Activated naive CD4-positive, alpha-beta T cell treated with anti-CD3 and anti-CD28 coated beads for 36 hours (primary cell): ENCODE measurements at places on chromosomes 5 and 9. TPM values are rescaled to one million over a fixed set of nuclear protein-coding genes. Genes with fewer than 3 reads are reported as not detected.

GRCh38 chr5:95924720-95925377 is 36.8 kb downstream of the ELL2 start:
- H3K4me3 ChIP-seq = no peak overlapping the region
- H3K27me3 ChIP-seq = no peaks in the 10 kb centered on the region
- DNase-seq = no peak
- no peak overlapping the region for H3K27ac ChIP-seq

- no peak overlapping the region for H3K4me3 ChIP-seq
- H3K36me3 ChIP-seq = no peaks in the 10 kb centered on the region
These were observed 346.7 kb upstream of the PTGER4 start for GRCh38 chr5:40332970-40333369.

DNA sequence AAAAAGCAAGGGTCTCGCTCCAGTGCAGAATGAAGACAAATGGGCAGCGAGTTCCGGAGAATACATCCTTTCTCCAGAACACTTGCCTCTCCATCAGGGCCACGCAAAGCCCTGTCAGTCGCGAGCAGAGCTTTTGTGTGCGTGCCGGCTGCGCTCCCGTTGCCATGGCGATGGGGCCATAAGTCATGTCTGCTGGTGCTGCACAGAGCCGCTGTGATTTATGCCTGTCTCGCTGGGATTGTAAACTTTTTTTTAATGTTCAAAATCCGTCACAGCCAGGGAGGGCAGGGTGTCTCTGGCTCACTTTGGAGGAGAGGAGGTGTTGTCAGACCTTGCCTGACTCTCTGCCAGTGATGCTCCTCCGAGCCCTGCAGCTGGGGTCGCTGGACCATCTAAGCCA is 272.7 kb downstream of the TRIM32 start:
- no peak for DNase-seq
- no peak overlapping the region for H3K27ac ChIP-seq
- no peak overlapping the region for H3K4me3 ChIP-seq
- no peaks in the 10 kb centered on the region for H3K4me1 ChIP-seq
- H3K36me3 ChIP-seq = no peaks in the 10 kb centered on the region

- peaks cover 50% of the 10 kb centered on the region for H3K4me1 ChIP-seq
- H3K4me3 ChIP-seq = no peak overlapping the region
- H3K27ac ChIP-seq = no peak overlapping the region
- no peak for DNase-seq
- H3K27me3 ChIP-seq = no peaks in the 10 kb centered on the region
These were observed 98.2 kb downstream of the PCSK5 start for GRCh38 chr9:75988663-75989062.

- no peaks in the 10 kb centered on the region for H3K4me1 ChIP-seq
- H3K27me3 ChIP-seq = no peaks in the 10 kb centered on the region
- H3K27ac ChIP-seq = no peak overlapping the region
- no peak for DNase-seq
These were observed 17.3 kb upstream of the SLC12A7 start for GRCh38 chr5:1128977-1129710.

GRCh38 chr5:6048746-6049145 is 329.6 kb downstream of the MED10 start:
- H3K27me3 ChIP-seq = peaks cover 5% of the 10 kb centered on the region
- H3K4me3 ChIP-seq = no peak overlapping the region
- no peak overlapping the region for H3K27ac ChIP-seq
- DNase-seq = no peak
- H3K4me1 ChIP-seq = no peaks in the 10 kb centered on the region
- H3K36me3 ChIP-seq = peaks cover 2% of the 10 kb centered on the region

DNA sequence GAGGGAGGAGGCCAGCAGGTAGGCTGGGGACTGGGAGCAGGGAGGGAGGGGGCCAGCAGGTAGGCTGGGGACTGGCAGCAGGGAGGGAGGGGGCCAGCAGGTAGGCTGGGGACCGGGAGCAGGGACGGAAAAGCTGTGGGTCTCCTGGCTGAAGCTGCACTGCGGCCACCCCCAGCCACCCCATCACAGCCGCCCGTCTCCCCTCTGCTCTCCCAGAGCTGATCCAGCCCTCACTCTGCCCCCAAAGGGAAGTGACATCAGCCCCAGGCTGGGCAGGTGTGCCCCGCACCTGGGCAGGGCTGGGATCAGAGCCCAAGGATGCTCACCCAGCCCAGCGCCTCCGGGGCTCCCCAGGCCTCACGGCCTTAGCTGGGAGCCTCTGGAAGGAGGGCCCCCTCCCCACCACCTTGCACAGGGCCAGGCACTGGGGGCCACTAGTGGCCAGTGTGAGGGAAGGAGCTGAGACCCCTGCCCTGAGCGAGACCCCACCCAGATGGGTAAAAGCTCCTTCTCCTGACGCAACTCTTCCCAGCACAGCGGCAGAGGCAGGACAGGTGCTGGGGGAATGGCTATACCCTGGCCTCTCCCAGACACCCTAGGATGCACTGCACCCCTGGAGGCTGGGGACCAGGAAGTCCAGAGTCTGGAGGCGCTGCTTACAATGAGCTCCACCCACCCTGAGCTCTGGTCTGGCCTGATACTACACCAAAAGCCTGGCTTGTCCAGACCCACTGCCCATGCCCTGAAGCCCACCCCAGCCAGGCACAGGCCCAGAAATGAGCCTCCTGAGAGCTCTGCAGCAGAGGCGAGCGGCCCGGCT is 11.6 kb downstream of the AGPAT2 start:
- no peaks in the 10 kb centered on the region for H3K36me3 ChIP-seq
- H3K27ac ChIP-seq = no peak overlapping the region
- no peaks in the 10 kb centered on the region for H3K27me3 ChIP-seq
- H3K4me3 ChIP-seq = no peak overlapping the region
- no peak for DNase-seq

The COL23A1 gene
- total RNA-seq = 0.07 TPM

The SGCD gene
- not detected for total RNA-seq

The IFNK gene
- total RNA-seq = 0.24 TPM

The PDCD1LG2 gene
- 0.10 TPM for total RNA-seq

The PDE6A gene
- not detected for total RNA-seq

The PCDHA9 gene
- not detected for total RNA-seq

The GRPEL2 gene
- 49.6 TPM for total RNA-seq

The NEUROG1 gene
- total RNA-seq = not detected
